ENCODE measurements at places on chromosomes 1 and 21.

DNA sequence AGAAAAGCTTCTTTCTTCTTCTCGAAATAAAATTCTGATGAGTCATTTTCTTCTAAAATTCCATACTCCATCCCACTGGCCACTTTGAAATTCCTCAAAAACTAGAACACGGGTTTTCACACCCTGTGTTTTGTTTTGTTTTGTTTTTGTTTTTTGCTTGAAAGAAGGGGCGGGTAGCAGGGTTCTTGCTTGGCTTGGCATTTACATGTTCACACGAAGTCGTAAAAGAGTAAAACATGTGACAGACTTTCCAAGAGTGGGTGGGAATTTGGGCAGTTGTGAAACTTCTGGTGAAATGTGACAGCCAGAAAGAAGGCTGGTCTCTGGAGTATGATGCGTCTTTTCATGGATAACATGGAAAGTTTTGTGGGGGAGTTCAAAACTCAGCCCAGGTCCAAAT, 47.1 kb upstream of the FMN2 start:
- no peak for DNase-seq

- peak; percentile 4 for DNase-seq
These were observed 86.7 kb downstream of the PTPRU start for GRCh38 chr1:29322861-29323585.

DNA sequence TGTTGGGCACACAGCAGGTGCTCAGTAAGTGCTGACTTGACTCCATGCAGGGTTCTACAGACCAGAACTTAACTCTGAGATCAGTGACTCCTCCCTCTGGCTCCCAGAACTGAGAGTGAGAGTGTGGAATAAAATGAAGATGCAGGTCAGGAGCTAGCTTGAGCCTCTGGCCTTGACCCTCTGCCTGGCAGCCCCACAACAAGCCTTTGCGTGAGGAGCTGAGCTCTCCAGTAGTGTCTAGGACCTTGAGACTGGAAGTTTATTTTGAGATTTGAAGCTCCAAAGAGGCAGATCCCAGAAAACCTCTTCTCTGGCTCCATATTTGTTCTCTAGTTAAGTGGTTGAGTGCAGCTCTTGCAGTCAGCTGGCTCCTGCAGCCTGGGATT, 3.4 kb upstream of the WNT2B start:
- no peak for DNase-seq

- DNase-seq: no peak
These were observed 70.7 kb downstream of the VWA5B1 start for GRCh38 chr1:20361401-20361800.

- DNase-seq: peak; percentile 32
These were observed 34.5 kb downstream of the TMPRSS15 start for GRCh38 chr21:18369115-18369514.

- DNase-seq: peak; percentile 31
These were observed 492.0 kb upstream of the RUNX1 start for GRCh38 chr21:35540950-35541638.

GRCh38 chr1:228270032-228270431, 62.2 kb downstream of the OBSCN start:
- DNase-seq: no peak

DNA sequence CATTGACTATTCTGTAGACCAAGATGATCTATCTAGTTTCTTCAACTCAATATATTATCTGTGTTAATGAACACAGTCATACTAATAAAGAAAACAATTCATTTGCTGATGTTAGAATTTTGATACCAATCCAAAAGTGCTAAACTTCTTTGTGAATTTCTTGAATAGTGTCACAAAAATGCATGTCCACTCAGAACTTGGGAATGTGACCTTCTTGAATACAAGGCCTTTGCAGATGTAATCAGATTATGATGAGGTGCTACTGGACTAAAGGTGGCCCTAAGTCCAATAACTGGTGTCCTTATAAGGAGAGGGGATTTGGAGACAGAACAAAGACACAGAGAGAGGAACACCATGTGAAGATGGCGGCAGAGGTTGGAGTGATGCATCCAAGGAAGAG, 305.8 kb upstream of the ZP4 start:
- no peak for DNase-seq

All from NCI-H1105 treated with DMSO at 0.1 percent for 48 hours (cell line).